ENCODE measurements at places on chromosomes 4 and X.

DNA sequence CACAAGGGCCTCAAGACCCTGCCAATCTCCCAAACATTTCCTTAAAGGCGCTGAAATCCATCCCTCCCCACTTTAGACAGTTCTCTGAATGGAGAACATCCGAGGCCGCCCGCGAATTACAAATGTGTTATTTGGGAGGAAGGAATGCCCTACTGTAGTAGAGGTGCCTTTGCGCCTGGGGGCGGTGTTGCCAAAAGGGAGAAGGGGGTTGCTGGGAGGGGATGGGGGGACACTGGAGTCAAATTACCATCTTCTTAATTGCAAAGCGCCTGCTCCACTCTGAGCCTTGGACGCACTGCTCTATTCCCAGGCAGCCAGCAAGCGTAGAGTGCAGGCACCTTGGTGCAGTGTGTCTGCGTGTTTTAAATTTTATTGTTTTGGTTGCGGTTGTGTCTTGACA is 2.7 kb downstream of the TMEM255A start:
- DNase-seq = no peak

- no peak for DNase-seq
Observed at GRCh38 chrX:24341795-24342194, 18.6 kb upstream of the SUPT20HL1 start.

DNA sequence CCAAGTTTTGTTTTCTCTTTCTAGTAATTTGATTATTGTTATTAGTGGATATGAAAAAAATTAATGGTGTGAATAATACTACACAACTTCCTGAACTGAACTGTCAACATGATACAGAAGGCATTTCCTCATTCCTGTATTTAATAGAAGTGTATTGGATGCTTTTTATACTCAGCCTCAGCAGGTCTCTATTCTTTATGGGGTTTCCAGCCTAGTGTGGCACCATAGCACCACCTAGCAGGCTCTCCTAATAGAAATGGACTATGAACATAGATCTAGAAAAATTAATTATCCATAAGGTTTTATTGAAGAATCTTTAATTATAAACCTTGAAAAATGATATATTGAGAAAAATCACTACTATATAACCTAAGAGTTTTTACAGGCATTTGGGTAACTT is 52.4 kb downstream of the GLRB start:
- no peak for DNase-seq

GRCh38 chr4:189062047-189062820 is 878.4 kb upstream of the FRG1 start:
- no peak for DNase-seq

- no peak for DNase-seq
Observed at GRCh38 chr4:16461362-16461761, 235.1 kb upstream of the TAPT1 start.

- DNase-seq = no peak
Observed at GRCh38 chr4:144819591-144819990, 173.6 kb downstream of the HHIP start.

DNA sequence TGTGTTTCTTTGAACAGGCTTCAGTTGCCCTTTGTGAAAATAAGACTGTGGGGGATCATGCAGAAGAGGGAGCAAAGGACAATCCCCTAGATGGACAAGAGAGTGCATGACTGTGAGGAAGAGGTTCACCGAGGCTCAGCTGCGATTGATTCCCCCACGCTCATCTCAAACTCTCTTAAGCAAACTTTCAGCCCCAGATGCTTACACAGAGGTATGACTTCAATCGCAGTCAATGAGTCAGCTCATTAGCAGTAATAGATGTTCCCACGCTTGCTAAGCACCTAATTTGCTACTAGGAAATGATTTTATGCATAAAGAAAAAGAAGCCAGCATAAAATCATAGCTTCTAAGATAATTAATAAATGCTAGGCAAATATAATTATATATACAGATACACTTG is 2256.1 kb upstream of the AGA start:
- DNase-seq = no peak

DNA sequence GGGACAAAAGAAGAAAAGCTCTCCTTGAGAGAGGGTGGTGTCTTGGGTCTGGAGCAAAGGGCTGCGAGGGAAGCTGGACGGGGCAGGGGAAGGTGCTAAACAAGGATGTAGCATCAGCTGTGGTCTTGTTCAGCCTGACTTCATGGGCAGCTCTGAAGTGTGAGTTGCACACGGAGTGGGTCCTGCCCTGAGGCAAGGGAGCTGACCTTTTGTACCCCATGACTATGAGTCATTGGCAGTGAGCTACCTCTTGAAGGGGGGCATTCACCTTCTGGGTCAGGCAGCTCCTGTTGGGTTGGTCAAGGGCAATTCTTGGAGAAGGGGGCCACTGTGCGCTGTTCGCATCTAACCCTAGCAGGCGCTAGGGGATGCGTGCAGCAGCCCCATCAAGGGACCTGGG is 151.8 kb downstream of the SMIM20 start:
- DNase-seq = no peak

DNA sequence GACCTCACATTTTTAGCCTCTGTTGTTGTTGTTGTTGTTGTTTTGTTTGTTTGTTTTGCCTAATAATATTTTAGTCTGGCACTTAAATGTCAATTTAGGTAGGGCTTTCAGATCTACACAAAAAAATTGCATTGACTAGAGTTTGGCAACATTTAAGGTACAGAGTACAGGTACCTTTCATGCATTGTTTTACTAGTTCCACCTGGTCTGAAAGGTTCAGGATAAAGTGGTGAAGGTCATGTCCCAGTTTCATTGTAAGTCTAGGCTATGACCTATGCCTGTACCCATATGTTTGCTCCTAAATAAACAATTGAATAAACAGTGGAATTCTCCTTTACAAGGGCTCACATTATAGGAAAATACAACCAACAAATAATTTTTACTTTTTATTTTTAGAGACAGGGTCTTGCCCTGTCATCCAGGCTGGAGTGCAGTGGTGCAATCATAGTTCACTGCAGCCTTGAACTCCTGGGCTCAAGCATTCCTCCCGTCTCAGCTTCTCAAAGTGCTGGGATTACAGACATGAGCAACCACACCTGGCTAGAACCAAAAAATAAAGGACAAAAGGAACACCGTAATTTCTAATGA is 13.8 kb downstream of the RNF128 start:
- DNase-seq = no peak

- DNase-seq = no peak
Observed at GRCh38 chr4:114494246-114494803, 104.3 kb upstream of the UGT8 start.

DNA sequence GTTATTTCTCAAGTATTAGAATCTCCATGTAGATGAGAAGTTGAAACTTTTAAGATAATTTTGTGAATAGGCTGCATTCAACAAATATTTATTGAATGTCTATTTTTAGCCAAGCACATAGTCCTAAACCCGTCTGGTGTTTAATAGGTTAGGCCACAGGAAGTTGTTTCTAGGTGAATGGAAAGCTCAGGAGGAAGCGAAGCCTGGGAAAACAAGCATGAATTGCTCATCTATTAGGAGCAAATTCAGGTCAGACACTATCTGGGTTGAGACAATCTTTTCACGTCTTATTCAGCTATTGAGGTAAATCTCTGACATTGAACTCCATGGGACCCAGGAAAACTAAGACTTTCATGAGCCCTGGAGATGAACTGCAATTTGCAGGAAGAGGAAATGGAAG is 43.1 kb upstream of the FREM3 start:
- DNase-seq = no peak

DNA sequence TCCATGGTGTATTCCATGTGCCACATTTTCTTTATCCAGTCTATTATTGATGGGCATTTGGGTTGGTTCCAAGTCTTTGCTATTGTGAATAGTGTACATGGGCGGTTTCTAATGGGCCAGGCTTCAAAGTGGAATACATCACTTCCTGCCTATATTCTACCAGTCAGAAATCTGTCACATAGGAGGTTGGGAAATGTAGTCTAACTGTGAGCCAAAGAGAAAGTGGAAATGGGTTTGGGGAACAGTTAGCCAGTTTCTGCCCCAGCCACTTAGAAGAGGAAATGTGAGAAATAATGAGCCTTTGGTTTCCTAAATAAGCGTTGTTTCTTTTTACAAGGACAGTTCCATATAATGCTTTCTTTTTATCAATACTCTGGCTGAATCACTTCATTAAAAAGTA is 85.1 kb upstream of the AP1S2 start:
- no peak for DNase-seq

- DNase-seq = no peak
Observed at GRCh38 chrX:41391606-41392005, 55.5 kb upstream of the NYX start.

- no peak for DNase-seq
Observed at GRCh38 chr4:54333657-54334056, 104.6 kb downstream of the PDGFRA start.

- DNase-seq = no peak
Observed at GRCh38 chr4:120919358-120919757, 3.2 kb downstream of the PRDM5 start.

- no peak for DNase-seq
Observed at GRCh38 chr4:38105475-38106220, 145.4 kb downstream of the PTTG2 start.
